ENCODE measurements at places on chromosomes 12 and 14.

GRCh38 chr12:131025939-131026702 is 72.4 kb downstream of the ADGRD1 start:
- DNase-seq: no peak

DNA sequence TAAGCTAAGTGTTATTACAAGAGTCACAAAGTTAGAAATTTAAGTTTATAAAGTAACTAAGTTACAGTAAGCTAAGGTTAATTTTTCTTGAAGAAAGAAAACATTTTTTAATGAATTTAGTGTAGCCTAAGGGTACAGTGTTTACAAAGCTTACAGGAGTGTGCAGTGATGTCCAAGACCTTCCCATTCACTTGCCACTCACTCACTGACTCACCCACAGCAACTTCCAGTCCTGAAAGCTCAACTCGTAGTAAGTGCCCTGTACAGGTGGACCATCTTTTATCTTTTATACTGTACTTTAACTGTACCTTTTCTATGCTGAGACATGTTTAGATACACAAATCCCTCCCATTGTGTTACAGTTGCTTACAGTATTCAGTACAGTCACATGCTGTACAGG is 60.9 kb upstream of the TMEM263 start:
- no peak for DNase-seq

DNA sequence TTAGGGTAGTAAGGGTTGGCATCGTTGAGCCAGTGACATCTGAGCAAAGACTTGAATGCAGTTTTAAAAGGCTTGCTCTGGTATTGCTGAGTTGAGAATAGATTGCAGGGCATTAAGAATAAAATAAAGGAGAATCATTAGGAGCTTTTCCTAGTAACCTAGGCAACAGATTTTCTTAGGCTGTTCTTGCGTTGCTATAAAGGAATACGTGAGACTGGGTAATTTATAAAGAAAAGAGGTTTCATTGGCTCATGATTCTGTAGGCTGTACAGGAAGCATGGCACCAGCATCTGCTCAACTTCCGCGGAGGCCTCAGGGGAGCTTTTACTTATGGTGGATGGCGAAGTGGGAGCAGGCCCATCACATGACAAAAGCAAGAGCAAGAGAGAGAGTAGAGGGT is 97.4 kb downstream of the RAD51B start:
- no peak for DNase-seq

- no peak for DNase-seq
Observed at GRCh38 chr12:99427104-99427503, 220.4 kb upstream of the GARIN6 start.

DNA sequence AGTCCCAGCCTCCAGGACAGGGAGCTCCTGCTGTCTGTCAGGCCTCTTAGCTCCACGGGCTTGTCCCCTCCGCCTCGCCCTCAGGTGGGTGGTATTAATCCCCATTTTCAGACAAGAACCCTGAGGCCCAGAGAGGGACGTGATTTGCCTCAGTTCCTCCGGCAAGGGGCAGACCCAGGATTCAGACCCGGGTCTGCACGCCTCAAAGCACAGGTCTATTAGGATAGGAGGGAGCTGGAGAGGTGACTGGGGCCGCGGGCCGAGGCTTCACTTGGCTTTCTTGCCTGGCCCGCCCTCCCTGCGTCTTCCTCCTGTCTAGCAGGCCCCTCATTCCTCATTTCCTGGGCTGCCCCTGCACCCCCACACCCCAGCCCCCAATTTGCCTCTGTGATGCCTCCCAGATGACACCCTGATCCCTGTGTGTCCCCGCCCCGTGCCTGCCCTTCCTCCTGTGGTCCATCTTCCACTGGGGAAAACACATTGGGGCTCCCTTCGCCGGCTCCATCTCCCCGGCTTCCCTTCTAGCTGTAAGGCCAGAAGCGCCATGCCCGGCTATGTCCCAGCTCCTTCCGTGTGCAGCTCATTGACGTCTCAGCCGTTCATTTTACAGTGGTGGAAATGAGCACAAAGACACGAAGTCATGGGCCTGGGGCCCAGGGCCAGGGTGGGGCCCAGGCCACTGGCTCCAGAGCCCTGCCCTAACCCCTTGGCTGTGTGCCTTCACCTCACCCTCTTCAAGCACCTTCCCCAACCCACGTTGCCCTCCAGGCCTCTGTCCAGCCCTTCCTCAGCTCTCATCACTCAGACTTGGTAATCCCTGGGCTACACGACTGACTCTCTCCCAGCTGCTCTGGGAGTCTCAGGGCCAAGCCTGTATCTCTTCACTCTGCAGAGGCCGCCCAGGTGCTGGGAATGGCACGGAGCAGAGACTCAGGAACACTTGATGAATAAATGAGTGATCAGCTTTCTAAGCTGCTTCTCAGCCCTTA is 15.5 kb upstream of the CYP46A1 start:
- no peak for DNase-seq

DNA sequence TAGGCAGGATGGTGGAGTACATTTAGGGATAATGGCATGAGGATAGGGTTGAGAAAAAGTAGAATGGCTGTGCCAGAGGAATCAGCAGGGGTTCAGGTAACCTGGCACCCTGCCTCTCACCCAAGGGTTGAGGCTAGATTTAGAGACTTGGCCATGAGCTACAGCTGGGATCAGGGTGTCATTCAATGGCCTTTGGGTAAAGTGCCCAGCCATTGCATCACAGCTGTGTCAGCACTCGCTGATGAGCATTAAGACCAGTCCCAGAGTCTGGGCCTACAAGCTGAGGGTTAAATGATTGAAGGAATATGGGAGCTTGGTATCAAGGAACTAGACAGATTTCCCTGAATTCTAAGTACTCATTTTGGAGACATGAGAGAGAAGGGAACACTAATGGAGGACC is 113.9 kb downstream of the PRIMA1 start:
- DNase-seq: no peak

DNA sequence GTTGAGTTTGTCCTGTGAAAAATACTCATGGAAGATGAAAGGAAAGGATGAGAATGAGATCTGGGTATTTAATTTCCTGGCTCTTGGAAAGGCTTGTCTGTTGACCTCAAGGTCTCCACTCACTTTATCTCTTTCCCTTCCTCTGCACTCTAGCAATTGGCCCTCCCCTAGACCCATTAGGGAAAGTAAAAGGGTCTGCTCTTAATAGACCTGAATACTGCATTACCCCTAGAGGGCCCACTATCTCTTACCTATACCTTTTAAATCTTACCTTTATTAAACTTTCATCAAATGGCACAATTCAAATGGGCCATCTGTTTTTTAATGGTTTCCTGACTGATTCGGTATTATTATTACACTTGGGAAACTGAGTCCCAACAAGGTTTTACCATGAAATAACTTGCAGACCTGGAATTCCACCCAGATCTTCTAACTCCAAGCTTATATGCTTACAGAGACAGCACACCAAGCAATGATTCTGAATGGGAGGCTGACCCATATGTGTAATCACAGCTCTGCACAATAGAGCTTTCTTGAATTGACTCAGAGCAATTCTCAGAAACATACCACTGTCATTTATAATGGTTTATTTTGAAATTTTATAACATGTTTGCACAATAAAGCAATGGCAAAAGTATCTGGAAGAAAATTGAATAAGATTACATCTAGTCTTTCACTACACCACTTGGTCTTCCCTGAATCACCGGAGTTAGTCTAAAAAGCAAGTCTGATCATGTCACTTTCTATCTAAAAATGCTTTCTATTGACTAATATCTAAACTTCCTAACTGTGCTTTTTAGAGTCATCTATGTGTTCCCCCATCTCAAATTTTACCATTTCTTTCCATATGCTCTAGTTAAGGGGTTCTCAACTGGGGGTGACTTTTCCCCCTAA is 618.5 kb downstream of the NRXN3 start:
- DNase-seq: no peak

GRCh38 chr14:22337521-22337920 is 251.5 kb downstream of the DAD1 start:
- DNase-seq: no peak

DNA sequence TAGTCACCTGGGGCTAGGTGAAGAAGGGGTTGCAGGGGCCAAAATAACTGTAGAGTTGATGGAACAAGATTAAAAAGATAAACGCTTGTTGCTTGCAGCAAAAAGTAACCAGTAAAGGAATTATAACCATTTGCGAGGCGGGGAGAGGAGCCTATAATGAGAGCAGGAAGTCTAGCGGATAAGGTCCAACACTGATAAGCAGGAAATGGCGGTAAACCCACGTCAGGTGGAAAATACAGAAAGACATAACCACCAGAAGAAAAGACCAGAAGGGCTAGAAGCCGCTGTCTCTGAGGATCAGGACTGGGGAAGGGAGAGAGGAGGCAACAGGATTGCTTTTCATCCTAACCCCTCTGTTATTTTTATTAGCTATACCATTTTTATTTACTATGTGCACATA is 303.3 kb downstream of the DPF3 start:
- DNase-seq: no peak

GRCh38 chr14:58914279-58914855 is 274.1 kb upstream of the DAAM1 start:
- DNase-seq: no peak

GRCh38 chr12:12872139-12872933 is 19.0 kb upstream of the GPRC5A start:
- DNase-seq: no peak

DNA sequence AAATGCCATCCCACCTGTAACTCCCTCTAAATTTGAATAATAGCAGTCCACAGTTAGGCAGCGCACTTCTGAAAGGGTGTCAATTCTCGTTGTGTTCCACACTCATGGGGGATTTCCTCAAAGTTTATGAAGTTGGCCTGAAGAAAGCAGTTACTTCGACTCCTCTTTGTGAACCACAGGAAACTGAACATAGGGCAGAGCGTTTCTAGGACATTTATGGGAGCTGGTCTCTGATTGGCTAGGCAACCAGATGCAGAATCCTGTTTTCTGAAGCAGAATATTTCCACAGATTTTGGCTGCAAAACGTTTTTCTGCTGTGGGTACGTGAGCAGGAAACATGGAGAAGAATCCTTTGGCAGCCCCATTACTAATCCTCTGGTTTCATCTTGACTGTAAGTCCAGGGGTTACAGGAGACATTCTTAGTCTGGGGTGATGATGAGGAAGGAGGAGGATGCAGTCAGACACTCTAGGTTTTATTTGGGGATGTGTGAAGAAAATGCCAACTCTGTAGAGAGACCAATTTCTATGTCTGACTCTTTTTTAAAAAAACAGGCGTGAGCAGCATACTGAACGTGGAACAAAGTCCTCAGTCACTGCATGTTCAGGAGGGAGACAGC is 431.5 kb upstream of the OR4E1 start:
- no peak for DNase-seq

GRCh38 chr12:65906006-65906405 is 81.7 kb downstream of the HMGA2 start:
- no peak for DNase-seq

DNA sequence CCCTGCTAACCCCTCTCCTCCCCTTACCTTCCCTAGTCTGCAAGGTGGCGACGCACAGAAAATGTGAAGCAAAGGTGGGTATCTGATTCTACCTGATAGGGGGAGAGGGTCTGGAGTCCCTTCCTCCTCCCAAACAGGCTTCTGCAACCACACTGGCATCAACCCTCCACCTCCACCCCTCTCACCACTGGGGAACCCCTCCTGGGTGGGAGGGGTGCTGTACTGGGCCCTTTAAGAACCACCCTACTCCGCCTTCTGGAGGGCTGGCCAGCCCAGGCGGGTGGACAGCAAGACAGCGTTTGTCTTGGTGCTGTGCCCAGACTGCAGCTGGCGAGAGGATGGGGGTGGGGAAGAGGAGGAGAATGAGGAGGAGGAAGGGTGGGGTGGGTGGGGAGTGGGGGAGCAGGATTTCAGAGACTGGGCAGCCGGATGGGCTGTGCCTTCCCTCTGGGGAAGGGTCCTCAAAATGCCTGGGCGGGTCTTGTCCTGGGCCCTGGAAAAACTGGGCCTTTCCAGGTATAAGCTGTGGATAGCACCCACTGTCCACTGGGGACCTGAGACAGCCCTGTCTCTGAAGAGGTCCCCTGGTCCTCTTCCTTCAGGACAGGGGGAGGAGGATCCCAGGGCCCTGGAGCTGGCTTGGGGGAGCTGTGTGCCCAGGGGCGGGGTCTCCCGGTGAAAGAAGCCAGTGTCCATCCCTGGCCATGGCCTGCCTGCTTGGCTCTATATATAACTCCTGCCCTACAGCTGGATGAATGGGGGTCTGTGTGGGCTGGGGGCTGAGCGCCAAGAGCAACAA is 2.8 kb downstream of the TNS2 start:
- peak; percentile 95 for DNase-seq

DNA sequence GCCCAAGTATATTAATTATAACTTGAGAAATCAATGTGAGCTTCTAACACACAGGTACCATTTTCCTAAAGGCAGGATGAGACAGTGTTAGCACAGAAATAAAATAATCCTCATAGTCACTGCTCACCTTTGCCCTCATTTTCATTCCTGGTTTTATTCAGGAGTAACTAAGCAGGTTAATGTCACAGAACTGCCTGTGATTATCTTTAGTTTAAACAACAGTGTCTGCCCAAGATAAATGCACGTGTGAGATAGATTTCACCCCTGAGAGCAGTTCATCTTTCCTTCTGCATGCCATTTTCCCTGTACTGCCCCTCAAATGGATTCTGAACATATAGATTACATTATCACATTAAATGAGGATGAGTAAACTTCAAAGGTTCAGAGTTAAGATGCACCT is 250.7 kb downstream of the RMST start:
- no peak for DNase-seq

DNA sequence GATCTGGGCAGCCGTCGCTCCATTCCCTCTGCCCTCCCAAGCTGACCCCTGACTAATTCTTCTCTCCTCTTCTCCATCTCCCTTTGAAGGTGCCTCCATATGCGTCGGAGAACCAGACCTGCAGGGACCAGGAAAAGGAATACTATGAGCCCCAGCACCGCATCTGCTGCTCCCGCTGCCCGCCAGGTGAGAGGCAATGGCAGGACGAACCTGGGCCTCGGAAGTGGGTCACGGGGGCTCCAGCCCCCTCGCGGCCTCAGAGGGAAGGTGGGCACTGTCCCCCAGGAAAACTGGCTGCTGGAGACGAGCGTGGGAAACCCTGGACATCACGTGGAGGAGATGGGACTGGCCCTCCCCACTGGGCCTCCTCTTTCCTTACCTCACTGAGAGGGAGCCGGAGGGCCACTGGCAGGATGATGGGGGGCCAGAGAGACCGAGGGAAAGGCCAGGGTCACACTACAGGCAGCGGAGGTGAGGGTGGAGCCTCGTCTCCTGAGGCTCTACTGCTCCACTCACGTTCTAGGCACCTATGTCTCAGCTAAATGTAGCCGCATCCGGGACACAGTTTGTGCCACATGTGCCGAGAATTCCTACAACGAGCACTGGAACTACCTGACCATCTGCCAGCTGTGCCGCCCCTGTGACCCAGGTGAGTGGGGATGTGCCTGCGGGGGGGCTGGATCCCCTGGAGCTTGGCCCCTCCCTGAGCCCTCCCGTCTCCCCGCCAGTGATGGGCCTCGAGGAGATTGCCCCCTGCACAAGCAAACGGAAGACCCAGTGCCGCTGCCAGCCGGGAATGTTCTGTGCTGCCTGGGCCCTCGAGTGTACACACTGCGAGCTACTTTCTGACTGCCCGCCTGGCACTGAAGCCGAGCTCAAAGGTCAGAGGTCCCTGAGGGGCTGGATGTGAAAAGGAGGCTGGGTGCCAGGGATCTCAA is 806 bp downstream of the LTBR start:
- no peak for DNase-seq

GRCh38 chr14:101181446-101182313 is 278.2 kb upstream of the RTL1 start:
- no peak for DNase-seq

All from gastrocnemius medialis (tissue), 4 donors.